Stimulated activated CD4-positive, alpha-beta T cell treated with anti-CD3 and anti-CD28 coated beads, Interleukin-12 subunit alpha, Interleukin-12 subunit beta, amount 100 ng/mL, for 24 hours (primary cell): ENCODE measurements at places on chromosomes 3 and 15.

- no peak for DNase-seq
Observed at GRCh38 chr3:15797642-15798303, at the start of gene ANKRD28. Gene ANKRD28, minus strand, starts transcription at chr3:15797979. Its CDS starts 1,458 bp downstream, at chr3:15796521.

DNA sequence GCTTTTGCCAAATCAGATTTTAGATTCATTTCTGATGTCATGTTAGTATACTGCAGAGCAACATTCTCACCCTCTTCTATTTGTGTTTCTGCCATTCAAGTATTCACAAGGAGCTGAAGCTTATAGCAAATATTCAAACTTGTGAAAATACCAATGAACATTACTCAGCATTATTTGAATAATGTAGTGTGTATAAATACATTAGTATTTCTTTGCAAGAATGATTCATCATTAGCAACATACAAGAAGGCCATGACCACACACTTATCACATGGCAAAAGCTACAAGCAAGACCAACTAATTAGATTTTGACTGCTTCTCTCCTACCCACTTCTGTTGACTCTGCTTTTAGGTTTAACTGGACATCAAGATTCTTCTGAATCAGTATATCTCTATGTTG is 124.9 kb downstream of the IGSF11 start:
- DNase-seq: no peak

DNA sequence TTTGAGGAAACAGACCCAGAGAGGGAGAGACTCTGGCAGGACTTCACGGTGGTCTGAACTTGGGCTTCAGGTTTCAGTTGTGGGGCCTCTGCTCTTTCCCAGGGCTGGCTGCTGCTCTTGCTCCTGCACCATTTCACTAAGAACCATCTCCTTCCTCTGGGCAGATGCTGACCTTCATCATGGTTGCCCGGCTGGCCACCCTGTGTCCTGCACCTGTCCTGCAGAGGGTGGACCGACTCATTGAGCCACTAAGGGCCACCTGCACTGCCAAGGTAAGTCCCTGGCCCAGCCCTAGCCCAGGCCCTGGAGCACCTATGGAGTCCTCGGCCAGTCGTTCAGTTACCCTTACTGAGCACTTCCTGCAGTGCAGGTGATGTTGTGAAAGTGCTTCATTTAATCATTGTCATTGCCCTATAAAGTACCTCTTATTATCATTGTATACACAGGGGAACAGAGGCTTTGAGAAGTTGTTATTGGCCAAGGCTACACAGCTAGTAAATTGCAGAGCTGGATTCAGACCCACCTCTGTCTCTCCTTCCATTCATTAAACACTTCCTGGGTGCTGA is 10.0 kb downstream of the RPL32 start:
- DNase-seq: no peak

DNA sequence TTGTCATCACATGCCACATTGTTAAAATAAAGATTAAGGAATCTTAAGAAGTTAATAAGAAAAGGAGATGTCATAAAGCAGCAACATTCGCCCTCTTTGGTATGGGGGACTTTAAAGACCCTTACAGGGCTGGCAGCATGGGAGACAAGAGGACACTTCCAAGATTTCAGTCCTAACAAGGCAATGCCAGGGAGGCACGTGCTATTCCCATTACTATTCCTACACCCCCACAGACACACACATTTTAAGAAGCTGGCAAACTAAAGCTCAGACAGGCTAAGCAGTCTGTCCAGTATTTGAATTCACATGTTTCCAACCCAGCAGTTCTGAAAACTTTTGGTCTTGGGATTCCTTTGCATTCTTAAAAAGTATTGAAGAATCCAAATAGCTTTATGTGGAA is 80.8 kb downstream of the WDR49 start:
- DNase-seq: no peak
